Left cardiac atrium (tissue), 4 donors: ENCODE measurements at places on chromosomes 3 and 15. TPM values are rescaled to one million over a fixed set of nuclear protein-coding genes. Genes with fewer than 3 reads are reported as not detected.

The PSMD2 gene
- total RNA-seq: 176 TPM

The NPAP1 gene
- total RNA-seq: not detected

The SLC28A2 gene
- total RNA-seq: not detected

The KBTBD12 gene
- total RNA-seq: 3.2 TPM

The NFKBIZ gene
- total RNA-seq: 39.7 TPM

The ACP3 gene
- total RNA-seq: 1.1 TPM

The HYAL1 gene
- 26.6 TPM for total RNA-seq

The IL5RA gene
- 2.3 TPM for total RNA-seq

The CHST13 gene
- total RNA-seq: 0.74 TPM

The TGM4 gene
- not detected for total RNA-seq

The OIP5 gene
- 0.41 TPM for total RNA-seq

The FSTL1 gene
- 503 TPM for total RNA-seq

The CHMP2B gene
- total RNA-seq: 27.0 TPM

The NDN gene
- 34.8 TPM for total RNA-seq

The CLRN1 gene
- not detected for total RNA-seq

The C3orf80 gene
- 0.81 TPM for total RNA-seq

The ACTRT3 gene
- 2.5 TPM for total RNA-seq

The A4GNT gene
- not detected for total RNA-seq

The IGDCC3 gene
- total RNA-seq: 0.09 TPM

The SAMMSON gene
- not detected for total RNA-seq

The CACNA2D2 gene
- total RNA-seq: 7.8 TPM

The SI gene
- total RNA-seq: not detected

The KLHL6 gene
- total RNA-seq: 2.1 TPM

The AMT gene
- 14.9 TPM for total RNA-seq

The RBPMS2 gene
- total RNA-seq: 312 TPM

The GOLGA8N gene
- total RNA-seq: 9.2 TPM

The CLK3 gene
- total RNA-seq: 44.2 TPM

The SPINT1 gene
- total RNA-seq: 1.3 TPM

The TERC gene
- 7.2 TPM for total RNA-seq

The TMCO5A gene
- not detected for total RNA-seq
